ENCODE measurements at places on chromosomes 13 and 19.

DNA sequence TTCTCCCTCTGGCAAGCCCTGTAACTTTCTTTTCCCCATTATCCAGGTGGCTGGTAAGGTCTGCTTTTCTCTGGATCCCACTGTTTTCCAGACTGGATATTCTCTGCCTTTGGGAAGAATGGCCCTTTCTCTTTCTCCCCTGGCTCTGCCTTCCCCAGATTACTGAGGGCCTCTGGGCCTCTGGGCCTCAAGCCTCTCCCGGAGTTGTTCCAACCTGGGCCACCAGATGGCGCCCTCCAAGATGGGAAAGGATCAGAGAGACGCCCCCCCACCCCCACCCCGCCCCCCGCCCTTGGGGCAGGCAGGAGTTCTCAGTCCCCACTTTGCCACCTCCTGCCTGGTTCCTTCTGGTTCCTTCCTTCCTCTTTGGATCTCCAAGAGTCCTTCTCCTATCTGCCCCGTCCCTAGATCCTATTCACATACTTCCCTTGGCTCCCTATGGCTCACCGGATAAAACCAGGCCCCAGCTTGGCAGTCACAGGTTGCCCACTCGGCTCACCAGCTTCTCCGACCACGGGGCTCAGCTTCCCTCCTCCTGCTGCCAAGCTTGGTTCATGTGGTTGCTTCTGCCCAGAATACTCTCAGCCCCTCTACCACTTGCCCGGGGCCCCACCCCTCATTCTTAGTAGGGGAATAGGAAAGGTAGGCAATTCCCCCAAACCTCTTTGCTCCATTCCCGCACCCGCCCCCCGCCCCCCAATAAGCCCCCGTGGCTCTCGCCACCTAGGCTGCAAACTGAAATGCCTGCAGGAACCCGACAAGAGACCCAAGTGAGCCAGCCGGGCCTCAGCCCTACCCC lies 13.1 kb downstream of the EPS8L1 start:
- DNase-seq, result peak; percentile 98

- DNase-seq, result peak; percentile 75
These were observed 2.2 kb downstream of the PDE4C start for GRCh38 chr19:18223860-18224524.

DNA sequence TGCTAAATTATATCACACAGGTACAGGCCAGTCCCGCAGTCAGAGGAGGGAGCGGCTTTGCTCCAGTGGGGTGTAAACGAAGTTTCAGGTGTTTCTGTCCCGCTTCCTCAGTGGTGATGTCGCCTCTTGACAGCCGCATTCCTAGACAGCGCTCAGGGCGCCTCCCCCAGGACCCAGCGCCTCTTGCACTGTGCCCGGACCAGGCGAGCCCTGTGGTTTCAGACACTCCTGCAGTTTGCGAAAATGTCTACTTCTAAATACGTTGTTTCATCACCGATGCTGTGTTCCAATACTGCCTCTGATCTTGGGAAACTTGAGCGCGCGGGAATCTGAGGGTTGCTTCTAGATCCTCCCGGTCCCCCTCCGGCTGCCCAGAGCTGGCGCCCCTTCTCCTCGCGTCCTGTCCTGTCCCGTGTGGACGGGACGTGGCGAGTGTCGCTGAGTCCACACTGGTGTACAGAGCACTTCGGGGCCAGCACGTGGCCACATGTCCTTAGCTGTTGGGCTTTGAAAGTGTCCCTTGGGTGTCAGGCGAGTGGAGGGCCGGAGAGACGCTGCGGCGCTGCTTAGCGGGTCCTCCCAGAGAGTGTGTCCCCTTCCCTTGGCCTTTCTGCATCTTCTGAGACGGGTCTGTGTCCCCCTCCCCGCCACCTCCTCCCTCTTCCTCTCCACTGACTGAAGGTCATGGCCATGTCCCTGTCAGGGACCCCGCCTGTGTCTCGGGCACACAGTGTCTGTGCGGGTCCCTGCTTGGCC lies 14.6 kb upstream of the RPS15 start:
- no peak for DNase-seq

DNA sequence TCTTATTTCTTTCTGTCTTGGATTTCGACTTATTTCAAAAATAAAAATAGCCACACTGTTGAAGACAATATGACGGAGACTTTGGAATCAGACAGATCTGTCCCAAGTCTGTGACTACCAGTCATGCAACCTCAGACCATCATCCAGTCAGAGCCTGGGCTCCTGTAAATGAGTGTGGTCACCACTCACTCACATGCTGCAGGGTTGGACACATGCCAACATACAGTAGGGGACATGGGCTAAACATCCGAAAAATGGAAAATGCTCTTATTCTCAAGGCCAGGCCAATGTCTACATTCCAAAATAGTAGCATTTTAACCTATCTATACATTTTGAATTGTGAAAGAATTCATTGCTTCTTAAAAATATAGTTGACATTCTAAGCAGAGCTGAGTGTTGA lies 75.5 kb upstream of the EDNRB start:
- no peak for DNase-seq

DNA sequence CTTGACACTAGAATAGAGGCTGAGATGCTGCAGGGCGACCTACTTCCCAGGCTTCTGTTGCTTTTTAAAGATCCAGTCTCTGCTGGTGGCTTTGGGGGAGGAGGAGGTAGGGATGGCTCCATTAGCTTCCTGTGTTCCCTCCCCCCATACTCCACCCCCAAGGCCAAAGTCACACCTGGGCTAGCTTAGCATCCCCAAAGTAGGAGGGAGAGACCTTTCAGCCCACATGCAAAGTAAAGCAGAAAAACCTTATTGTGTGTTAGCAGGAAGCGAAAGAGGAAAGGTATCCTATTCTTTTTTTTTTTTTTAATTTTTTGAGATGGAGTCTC lies 3.2 kb upstream of the TNPO2 start:
- no peak for DNase-seq

DNA sequence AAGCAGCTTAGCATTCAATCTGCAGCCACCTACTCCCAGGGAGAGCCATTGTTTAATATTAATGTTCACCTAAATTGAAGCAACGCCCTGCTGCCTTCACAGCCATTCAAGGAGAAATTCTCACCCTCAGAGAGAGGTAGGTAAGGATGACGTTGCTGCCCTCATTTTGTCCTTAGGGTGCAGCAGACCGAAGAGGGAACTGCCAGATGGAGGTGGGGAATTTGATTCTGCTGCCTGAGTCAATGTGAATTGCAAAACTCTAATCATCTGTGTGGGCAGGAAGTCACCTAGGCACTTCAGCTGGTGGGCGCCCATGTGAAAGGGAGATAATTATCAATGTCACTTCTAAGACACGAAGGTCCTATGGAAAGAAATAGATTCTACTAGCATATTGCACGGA lies 503.4 kb downstream of the TBC1D4 start:
- no peak for DNase-seq

DNA sequence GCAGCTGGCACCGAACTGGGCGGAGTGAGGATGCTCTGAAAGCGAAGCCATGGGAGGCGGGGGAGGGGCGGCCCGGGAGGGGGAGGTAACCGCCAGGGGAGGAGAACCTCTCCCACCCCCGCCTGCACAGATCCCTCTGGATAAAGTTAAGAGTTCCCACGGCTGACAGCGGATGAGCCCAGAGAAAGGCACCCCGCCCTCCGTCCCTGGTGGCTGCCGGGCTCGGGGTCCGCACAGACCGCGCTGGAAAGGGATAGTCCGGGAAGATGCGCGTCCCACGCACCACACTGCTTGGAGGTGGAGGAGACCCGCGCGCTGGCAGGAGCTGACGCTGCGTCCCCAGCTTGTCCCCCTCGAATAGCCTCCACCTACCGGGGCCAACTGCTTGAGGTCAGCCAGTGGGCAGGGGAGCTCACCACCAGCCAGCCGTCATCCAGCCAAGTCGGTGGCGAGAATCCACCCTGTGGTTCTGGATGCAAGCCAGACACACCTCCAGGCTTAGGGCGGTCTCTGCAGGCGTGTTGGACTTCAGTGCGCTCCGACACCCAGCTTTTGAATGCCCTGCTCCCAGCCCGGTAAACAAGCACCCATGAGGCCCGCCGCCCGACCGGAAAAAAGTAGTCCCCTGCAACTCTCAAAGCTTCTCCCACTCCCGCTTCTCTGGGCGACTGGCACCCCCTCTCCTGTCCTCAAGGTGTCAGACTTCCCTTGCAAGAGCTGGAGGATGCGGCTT lies at the start of gene TRPC4:
Gene TRPC4, minus strand, starts transcription at position 17 of the 733 bp plus-strand sequence. CDS start 86,439 bp downstream, outside the sequence.
- DNase-seq, result no peak

- DNase-seq, result no peak
These were observed 20.5 kb upstream of the F7 start for GRCh38 chr13:113084943-113085540.

DNA sequence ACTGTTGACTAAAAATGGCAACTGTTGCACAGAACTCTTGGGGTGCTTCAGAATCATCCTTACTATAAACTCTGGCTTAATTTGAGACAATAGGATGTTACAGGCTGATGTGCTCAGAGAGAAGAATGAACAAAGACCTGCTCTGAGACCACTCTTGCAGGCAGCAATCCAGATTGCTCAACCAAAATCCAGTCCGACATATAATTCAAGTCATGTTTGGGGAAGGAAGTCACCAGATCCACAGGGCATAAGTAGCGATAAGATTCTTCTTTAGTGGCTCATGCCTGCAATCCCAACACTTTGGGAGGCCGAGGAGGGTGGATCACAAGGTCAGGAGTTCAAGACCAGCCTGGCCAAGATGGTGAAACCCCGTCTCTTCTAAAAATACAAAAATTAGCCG lies 20.6 kb downstream of the MTMR6 start:
- no peak for DNase-seq

DNA sequence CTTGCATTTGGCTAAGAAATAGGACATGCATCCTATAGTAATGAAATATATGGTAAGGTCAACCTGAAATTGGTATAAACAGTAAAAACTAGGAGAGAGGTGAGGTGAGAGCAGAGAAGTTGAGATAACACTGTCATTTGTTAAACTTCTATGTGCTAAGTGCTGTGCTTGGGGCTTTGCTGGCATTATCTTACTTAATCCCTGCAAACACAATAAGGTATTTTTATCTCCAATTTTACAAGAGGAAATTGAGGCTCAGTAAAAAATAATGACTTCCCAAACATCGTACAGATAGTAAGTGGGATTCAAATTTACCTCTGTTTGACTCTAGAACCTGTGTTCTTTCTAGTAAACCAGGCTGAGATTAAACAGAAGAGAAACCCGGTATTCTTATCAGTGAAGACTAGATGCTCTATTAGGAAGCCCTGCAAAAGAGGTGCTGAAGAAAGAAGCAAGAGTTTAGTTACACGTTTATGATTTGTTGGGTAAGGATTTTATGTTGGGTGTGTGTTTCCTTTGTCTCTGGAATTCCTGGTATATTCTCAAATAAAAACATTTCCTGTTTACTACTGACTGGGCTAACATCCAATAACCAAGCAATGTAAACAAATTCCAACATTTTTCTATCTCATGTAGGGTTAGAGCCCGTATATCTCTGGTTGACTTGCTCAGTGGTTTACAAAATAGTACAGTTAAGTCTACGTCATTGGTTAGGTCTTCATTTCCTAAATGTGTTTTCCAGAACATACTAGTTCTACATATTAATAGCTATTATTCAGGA lies 137.3 kb upstream of the FNDC3A start:
- DNase-seq, result no peak
